ENCODE measurements at places on chromosomes 6 and 20.
A peak's percentile ranks its signal among the peaks of the same experiment; 100 is the strongest.

DNA sequence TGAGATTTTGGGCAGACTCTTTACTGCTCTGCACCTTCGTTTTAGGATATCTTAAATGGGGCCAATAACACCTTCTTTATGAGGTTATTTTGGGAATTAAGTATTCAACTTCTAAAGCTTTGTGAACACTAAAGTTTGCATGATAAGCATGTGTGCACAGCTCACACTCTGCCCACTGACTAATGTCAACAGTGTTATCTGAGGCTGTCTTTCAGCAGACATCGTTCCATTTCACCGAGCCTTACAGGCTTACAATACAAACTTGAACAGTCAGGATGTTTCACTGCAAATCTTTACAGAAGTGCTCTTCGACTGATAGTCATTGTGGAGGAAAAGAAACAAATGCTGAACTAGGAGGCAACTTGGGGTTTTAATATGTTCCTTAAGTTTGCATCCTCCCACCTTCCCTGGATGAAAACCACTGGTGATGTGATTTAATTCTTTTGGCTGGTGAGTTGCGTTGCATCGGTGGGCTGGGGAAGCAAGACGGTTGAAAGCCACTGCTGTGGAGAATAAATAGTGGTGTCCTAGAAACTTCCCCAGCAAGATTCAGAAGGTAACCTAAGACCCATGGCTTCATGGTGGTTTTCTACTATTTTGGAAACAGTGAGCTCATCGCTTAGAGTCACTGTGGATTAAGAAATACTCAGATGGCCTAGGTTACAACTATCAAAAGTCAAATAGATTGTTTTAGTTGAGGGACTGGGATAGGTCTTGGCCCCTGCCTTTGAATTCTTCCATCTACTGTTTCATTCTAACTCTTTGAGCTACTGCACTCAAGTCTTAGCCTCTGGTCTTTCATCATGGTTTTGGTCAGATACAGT lies 167.2 kb upstream of the MAP3K7 start:
- DNase-seq, result no peak

DNA sequence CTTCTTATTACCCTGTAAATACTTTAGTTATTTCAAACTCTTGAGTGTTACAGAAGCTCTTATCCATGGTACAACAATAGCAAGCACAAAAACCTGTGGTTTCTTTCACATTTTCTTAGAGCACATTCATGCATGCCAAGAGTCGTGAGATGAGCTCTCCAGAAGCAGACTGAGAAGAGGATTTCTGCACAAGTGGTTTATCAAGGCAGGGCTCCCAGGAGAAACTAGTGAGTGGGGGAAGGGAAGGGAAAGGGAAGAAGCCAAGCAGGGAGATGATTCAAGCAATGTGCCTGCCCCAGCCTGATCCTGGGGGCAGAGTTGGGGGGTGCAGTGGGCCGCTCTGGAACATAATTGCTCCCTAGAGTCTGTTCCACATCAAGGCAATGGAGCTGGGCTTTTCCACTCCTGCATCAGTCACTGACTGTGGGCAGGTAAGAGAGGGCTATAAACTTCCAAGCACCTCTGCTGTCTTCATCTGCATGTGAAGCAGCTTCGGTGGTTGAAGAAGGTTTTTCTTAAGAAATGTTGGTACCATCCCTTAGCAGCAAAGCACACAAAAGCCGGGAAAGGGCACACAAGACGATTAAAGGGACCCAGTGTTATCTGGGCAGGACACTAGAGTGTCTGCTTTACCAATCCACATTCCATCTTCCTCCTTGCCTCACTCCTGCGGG lies 152.1 kb downstream of the PLCB4 start:
- DNase-seq, result peak; percentile 12

DNA sequence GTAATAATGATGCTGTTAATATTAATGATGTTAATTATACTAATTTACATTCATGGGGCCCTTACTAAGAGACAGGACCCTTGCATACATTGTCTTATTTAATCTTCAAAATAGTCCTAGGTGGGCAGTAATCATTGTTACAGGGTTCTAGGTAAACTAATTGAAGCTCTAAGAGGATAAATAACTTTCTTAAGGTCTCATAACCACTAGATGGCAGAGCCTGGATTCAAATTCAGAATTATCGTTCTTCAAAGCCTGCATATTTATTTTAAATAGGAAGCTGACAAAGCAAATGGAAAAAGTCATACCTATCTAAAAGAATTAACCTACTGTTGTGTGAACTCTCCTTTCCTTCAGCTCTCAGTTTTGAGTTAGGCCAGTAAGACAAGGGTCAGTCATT lies 23.5 kb downstream of the PTCHD4 start:
- no peak for DNase-seq

DNA sequence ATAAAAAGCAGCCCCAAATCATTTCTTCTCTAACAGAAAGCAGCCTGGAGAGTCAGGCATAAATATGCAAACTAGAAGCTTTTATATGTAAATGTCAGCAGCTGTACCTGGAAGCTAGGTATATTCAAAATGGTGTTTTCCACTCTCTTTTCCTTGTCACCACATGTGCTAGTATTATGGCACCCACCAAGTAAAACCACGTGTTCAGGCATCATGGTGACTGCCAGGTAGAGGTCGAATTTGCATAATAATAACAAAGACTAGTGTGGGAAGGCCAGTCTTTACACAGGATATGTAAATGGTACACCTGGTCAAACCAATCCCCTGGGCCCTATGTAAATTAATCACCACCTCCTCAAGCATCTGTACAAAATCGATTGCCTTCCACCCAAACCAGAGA lies 124.0 kb downstream of the MMUT start:
- DNase-seq, result no peak

DNA sequence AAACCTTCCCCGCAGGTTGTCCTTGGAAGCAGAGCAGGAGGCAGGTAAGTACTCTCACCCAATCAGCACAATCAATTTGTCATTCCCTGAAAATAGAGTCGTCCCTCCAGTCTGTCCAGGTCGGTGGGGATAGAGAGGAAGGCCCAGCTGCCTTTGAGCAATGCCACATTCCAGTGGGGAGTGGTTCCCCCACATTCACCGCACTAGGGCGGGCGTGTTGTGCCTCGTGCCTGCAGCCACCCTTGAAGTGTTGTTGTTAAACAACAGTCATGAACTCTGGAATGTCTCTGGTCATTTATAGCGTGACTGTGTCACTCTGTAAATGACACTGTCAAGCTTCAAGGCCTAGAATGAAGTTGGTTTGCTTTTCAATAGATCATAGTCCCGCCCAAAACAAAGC lies 33.4 kb downstream of the PRDM1 start:
- DNase-seq, result no peak

GRCh38 chr6:16397623-16398022 lies 159.2 kb downstream of the GMPR start:
- no peak for DNase-seq

DNA sequence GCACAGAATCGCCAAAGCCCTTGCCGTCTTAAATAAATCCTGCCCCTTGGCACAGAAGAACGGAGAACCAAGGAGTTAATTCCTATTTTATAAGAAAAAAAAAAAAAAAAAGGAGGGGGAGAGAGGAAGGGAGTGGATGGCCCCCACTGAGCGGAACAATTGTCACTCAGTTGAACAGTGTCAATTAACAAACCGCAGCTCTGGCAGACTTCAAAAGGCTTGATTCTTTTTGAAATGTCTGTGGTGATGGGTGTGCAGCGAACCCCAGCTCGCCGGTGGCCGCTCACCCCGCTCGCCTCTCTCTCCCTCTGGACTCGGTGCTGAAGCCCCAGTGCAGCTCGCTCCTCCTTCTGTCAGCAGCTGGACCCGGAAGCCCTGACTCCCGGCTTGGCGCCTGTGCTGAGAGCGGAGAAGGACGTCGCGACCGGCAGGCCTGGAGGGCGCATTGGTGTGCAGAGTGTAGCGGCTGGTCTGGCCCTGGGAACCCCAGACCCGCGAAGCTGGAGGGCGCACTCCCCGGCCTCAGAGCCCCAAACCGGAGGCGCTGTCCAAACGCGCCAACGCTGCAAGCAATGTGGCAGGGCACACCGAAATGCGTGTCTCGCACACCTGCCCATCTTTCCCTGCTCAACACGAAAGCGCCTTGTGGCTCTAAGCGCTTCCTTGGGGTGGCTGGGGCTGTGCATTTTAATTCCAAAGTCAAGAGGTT lies 3.4 kb downstream of the LINC00237 start:
- DNase-seq, result peak; percentile 45

- no peak for DNase-seq
Measured at GRCh38 chr6:7087491-7087979, 20.2 kb upstream of the RREB1 start.

DNA sequence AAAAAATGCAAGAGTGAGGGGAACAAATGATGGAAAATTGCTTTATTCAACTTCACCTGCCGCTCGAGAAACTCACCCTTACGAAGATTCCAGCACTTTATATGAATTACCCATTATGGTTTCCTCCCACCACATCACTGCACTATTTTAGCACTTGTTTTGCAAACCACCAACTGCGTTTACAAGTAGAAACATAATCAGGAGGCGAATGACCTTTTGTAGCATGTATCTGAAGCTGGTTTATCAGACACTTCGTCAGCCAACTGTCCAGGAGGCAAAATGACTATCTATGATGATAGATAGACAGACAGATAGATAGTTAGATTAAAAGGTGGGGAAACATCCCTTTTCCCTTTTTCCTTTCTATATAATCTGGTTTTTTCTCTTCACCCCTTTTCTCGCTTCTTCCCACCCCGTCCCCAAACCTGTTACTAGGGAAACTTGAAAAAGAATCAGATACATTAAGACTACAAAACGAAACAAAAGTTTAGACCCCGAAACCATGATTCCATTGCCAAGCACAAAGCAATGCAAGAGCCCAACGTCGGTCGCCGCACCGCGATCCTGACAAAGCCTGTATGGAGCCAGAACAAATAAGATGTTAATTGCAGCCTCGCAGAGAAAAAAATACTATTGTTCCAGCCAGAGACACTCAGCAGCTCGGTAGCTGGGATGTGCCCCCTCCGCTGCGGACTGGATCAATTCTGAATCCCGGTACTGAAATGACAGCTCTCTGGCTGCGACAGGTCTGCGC lies 933 bp upstream of the ADGRB3 start:
- DNase-seq, result no peak

- peak; percentile 64 for DNase-seq
Measured at GRCh38 chr6:166561771-166562359, 24.6 kb downstream of the RAMACL start.

DNA sequence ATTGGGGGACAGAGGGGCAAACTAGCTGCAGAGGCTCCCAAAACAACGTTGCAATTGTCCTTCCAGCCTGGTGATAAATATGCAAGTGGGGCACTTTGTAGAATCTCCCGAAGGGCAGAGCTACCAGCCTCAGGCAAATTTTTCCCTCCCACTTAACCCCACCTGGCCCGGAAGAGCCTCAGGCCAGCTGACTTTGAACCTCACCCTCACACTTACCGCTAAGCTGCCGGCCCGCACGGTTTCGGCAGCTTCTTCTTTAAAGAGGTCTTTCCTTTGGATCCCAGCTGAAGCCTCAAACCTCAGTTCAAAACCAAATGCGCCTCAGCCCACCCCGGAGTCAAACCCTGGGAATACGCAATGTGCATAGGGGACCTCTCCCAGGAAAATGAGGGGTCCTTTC lies 2.5 kb downstream of the OVOL2 start:
- DNase-seq, result no peak
